ENCODE measurements at places on chromosomes 1 and 21.

- DNase-seq: no peak
These were observed 417.9 kb downstream of the MATN1 start for GRCh38 chr1:30305519-30305918.

DNA sequence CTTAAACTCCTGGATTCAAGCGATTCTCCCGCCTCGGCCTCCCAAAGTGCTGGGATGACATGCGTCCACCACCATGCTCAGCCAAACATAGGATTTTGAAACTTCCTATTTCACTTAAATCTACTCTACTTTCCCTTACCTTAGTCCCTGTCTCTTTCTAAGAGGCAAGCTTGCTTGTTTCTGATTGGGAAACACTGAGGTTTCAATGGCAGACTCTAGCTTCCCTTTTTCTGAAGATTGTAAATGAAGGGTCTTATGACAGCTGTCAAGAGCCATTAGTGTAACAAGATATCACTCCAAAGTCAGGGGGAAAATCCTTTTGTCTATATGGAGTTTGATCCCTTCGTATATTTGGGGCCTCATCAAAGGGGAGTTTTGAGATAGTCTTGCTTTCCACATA, 23.5 kb upstream of the LMO4 start:
- DNase-seq: no peak

GRCh38 chr1:62687903-62688686, at the start of gene DOCK7:
Gene DOCK7 (minus strand): TSS chr1:62688386. CDS start chr1:62688264, 122 bp downstream.
- DNase-seq: peak; percentile 58

- no peak for DNase-seq
These were observed 34.7 kb upstream of the RIPK4 start for GRCh38 chr21:41801321-41802197.

DNA sequence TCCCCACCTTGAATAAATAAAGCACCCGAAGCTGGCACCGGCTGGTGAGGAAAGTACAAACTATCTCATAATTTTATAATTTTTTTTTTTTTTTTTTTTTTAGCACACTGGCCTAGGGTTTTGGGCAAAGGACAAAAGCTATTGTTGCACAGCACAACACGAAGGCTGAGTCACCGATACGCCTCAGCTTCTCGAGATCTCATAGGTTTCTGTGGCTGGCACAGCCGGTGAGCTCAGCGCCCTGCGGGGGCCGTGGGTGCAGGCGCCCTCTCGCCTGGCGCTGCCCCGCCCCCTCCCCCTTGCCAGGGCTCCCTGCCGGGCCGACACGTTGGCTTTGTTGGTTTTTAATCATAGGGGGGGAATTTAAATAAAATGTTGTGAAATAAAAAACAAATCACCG, 17.2 kb downstream of the CASZ1 start:
- no peak for DNase-seq

- DNase-seq: no peak
These were observed 7.5 kb downstream of the KLHL21 start for GRCh38 chr1:6594977-6595740.

GRCh38 chr1:204398197-204399125, 13.2 kb downstream of the PPP1R15B start:
- peak; percentile 52 for DNase-seq

GRCh38 chr1:30695439-30695841, 27.9 kb downstream of the MATN1 start:
- DNase-seq: no peak

DNA sequence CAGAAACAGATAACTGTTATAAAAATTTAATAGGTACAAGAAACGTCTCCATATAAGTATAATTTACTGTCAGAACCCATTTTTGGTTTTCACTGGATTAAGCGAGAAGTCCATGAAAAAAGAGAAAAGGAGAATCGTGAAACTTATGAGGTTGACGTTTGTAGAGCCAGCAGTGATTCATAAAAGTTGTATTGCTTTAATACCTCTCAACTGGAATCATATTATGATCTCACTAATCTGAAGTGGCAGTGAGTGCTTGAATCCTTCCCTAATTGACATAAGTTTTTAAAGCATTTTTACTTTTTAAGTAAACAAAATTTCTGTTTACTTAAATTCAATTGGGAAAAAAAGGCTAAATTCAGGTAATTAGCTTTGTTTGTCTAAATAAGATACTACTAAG, 315.3 kb downstream of the TPR start:
- DNase-seq: no peak

GRCh38 chr1:186078245-186078644, 296.8 kb downstream of the TPR start:
- DNase-seq: no peak

DNA sequence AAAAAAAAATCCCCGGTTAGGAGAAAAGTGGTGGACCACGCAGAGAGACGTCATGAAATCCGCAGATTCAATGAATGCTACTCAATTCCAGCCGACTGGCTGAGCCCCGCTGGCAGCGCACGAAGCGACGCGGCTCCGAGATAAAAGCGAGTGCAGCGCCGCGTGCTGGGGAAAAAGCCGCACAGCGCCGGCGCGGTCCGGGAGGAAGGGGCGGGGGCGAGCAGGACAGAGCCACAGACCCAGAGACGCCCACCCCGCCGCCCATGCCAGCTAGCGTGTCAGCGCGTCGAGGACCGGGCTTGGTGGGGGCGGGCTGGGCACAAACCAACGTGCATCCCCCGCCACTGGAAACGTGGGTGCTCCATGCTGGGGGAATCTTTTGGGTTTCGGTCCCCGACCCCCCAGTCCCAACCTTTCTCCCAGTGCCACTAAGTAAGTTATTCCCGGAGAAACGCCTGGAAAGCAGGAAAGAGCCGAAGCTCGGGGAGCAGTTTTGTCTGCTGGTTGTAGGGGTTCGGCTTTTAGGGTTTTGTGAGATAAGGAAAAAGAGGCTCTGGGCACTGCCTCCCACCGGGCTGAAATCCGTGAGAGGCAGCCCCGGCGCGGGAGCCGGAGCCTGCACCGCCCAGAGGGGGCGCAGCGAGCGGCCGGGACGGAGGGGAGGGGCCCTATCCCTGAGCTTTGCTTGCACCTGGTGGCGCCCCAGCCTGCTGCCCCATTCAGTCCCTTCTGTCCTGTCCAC, at the start of gene KCNJ6:
Gene KCNJ6, minus strand, starts transcription at position 148 of the 742 bp plus-strand sequence. CDS start 75,775 bp downstream, outside the sequence.
- DNase-seq: no peak

- DNase-seq: no peak
These were observed 33.3 kb downstream of the KRTAP19-8 start for GRCh38 chr21:31005019-31005418.

DNA sequence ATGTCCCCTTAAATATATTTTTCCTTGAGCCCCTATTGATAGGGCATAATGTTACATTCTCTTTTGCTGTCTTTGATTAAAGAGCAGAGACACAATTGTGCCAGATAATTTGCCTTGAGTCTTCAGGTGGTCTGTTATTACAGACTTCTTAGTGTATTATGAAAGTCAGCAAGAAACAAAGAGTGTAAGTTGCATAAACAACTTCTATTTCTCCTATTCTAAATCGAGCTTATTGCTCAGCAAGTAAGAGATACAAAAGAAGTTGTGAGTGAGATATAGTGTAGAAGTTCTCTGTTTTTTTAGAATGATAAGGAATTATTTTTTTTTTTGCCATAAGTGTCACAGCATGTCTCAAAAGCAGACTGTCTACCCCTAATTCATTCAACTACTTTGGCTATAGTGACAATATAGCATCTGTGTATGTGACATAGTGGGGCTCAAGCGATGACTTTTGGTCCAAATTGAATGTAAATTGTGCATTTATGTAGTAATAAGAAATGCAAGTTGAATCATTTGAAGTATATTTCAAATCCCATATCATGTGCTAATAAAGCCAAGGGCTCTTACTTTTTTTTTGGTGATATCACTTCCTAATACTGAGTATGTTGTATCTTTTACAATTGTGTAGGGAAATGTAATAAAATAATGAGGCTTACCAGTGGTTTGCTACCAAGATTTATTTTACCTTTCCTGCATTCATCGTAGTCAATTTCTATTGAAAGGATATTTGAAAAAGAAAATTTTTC, 81.3 kb downstream of the RGL1 start:
- no peak for DNase-seq

GRCh38 chr1:35210321-35211119, 17.6 kb upstream of the SFPQ start:
- DNase-seq: no peak

All from GM12892 (cell line).